ENCODE measurements at places on chromosomes 13 and 19.
A peak's percentile ranks its signal among the peaks of the same experiment; 100 is the strongest.

DNA sequence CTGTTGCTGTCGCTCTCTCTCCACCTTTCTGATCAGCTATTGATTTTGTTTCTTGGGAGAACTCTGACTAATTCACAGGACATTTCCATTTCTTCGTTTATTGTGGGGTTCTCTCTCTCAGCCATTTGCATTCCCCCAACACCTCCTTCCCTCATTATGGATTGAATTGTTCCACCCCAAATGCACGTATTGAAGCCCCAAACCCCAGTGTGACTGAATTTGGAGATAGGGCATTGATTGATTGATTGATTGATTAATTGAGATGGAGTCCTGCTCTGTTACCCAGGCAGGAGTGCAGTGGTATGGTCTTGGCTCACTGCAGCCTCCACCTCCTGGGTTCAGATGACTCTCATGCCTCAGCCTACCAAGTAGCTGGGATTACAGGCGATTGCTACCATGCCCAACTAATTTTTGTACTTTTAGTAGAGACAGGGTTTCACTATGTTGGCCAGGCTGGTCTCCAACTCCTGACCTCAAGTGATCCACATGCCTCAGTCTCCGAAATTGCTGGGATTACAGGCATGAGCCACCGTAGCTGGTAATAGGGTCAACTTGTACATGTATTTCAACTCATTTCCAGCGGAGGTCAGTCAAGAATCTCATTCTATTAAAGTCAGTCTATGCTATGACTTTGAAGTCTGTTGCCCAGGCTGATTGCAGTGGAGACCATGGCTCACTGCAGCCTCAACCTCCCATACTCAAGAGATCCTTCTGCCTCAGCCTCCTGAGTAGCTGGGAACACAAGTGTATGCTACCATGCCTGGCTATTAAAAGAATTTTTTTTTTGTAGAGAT is 13.6 kb downstream of the NFILZ start:
- DNase-seq, result no peak

DNA sequence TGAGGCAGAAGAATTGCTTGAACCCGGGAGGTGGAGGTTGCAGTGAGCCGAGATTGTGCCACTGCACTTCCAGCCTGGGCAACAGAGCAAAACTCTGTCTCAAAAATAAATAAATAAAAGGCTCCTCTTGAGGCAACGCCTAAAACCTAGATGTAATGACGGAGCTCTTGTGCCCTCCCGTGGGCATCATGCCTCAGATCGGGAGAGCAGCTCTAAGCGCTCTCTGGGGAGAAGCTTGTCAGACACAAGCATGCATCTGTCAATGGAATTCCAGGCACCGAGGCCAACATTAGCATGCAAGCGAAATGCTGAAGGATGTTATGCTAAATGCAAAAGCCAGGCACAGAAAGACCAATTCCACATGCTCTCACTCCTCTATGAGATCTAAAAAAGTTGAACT is 45.6 kb upstream of the MRI1 start:
- DNase-seq, result peak; percentile 66

DNA sequence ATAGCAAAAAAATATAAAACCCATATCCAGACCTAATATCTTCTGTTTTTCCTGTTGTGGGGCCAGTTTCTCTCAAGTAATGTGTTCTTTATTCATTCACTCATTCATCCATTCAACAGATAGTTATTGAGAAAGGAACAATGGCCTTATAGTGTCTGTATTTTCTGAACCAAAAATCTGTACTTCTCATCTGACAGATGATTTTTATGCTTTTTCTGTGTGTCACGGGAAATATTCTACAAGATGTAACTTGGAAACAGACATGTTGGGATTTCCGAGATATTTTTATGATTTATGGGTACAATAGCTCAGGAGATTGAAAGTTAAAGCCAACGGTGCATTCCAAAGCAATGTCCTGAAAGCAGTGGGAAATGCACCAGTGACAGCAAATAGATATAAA is 5.7 kb downstream of the ACOD1 start:
- DNase-seq, result no peak

DNA sequence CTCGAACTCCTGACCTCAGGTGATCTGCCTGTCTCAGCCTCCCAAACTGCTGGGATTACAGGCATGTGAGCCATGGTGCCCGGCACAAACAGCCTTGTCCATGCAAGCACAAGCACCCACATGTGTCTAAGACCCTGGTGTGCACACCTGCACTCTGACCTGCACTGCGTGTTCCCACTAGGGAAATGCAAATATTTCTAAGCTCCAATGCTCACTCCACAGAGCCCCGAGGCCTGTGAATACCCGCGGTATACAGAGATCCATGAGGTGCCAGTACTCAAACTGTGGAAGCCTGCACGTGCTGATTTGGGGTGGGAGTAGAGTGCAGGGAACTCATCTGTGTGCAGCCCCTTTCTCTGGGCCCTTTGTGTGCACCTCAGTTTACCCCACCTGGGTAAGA is 14.7 kb downstream of the GADD45B start:
- DNase-seq, result no peak

DNA sequence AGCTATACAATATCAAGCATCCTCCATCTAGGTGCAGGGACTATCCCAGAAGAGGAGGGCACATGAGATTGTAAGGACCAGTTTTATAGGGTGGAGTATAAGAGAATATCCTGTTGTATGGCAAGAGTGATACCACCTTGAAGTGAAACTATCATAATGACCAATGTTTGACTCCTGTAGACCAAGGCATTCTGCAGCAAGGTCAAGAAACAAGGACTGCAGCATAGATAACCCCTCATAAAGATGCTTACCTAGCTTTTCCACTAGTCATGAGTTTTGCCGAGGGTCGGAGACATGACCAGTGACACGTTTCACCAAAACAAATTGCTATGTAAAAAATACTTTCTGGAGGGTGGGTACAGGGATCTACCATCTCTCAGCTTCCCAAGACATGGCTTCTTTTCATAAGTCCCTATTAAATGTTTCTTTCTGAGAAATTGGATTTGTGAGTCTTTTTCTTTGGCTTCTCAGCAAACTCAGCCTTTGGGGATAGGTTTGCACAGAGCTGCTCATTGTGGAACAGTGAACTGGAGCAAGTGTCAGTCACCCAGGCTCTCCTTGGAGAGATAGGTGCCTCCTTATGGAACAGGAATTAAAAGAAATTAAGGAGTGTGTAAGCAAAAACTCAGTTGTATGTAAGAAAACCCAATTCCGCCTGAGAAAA is 28.2 kb upstream of the CYSLTR2 start:
- no peak for DNase-seq

GRCh38 chr13:60148918-60149317 is 14.8 kb downstream of the DIAPH3 start:
- DNase-seq, result no peak

DNA sequence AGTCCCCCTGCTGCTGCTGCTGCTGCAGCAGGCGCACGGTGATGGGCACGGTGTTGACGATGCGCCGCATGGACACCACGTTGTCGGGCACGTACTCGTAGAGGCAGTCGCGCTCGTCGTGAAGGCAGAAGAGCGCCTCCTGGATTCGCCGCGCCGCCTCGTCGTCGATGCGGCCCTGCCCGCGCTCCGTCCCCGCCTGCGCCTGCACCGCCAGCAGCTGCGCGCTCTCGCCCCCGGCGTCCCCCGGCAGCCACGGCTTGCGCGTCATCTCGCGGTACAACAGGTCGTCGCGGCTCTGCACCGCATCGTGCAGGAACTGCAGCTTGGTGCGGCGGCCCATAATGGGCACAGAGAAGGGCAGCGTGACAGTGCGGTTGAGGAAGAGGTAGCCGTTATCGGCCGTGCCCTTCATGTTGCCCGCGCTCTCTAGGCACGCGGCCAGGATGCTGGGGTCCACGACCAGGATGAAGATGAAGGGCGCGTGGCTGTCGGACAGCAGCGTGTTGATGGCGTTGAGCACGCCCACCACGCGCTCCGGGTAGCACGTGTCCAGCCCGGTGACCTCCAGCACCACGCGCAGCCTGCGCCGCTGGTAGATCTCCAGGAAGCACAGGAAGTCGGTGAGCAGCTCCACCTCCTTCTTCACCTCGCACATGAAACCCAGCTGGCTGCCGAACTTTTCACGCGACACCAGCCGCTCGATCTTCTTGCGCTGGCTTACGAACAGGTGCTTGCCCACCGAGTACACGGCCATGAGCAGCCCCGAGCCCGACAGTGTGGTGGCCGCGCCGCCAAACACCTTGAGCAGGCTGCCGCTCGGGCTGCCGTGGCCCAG is 8.1 kb downstream of the NKPD1 start:
- peak; percentile 40 for DNase-seq

DNA sequence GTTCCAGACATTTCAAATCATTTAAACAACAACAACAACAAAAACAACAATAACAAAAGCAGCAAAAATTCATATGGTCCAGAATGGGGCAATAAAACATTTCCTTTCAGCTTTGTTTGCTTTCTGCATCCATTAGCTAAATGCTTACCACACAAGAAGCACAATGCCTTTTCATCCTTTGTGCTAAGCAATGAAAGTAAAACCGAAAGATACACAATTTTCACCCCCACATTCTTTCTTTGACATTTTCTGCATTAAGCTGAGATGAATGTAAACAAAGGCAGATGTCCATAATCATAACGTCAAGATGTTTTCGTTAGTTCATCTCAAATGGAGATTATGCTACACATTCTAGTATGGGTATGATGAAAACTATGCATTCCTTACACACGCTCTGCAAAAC is 568.5 kb downstream of the SLITRK6 start:
- peak; percentile 72 for DNase-seq

- DNase-seq, result peak; percentile 70
Measured at GRCh38 chr13:42047561-42048341, 697 bp upstream of the DGKH start.

- DNase-seq, result no peak
Measured at GRCh38 chr19:7579182-7579581, 16.5 kb upstream of the CAMSAP3 start.

- DNase-seq, result peak; percentile 35
Measured at GRCh38 chr13:73146707-73147106, 87.9 kb downstream of the KLF5 start.

DNA sequence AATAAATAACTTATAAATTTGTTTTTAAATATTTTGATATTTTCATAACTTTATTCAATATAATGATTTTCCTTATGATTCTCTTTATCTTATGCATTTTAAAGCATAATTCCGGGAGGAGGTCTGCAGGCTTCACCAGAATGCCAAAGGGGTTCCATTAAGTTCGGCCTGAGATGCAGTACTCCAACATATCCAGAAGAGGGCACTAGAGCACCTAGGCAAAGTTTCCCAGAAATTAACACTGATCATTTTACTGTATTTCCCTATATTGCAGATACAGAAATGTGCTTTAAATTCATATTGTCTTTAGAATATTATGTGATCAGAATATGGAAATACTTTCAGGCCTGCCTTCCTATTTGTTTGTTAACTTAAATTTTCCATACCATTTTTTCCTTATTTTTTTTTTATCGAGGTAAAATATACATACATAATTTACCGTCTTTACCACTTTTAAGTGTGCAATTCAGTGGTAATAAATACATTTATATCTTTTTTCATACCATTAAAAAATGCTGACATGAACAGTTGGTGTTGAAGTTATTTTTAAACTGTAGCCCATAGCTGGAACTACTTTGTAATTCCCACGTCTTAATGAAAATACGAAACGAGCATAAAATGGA is 58.9 kb upstream of the TM9SF2 start:
- peak; percentile 45 for DNase-seq

- no peak for DNase-seq
Measured at GRCh38 chr19:28406966-28407365, 806.0 kb downstream of the UQCRFS1 start.

- DNase-seq, result no peak
Measured at GRCh38 chr13:96900986-96901385, 93.3 kb downstream of the OXGR1 start.

DNA sequence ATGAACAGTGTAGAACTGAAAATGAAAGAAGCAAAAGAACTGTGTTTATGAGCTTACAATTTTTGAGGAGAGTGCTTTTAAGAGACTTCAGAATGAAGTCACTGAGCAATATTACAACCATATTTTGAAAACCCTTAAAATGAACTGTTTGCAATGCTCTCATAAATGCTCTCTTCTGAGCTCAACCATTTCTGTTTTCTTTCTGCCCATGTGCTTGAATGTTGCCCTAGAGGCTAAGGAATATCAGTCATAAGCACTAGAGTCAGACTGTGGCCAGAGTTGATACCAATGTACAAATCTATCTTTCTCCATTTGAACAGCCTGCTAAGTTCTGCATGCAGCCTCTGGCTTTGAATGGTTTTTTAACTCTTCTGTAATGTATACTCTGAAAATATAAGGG is 1092.8 kb downstream of the PCDH9 start:
- no peak for DNase-seq

GRCh38 chr13:98261165-98261702 is 84.2 kb upstream of the RNF113B start:
- no peak for DNase-seq

- no peak for DNase-seq
Measured at GRCh38 chr19:46821512-46822409, 28.9 kb downstream of the AP2S1 start.

- no peak for DNase-seq
Measured at GRCh38 chr19:31300422-31300821, 48.8 kb downstream of the TSHZ3 start.

- DNase-seq, result no peak
Measured at GRCh38 chr13:97267418-97268059, 45.4 kb downstream of the MBNL2 start.

DNA sequence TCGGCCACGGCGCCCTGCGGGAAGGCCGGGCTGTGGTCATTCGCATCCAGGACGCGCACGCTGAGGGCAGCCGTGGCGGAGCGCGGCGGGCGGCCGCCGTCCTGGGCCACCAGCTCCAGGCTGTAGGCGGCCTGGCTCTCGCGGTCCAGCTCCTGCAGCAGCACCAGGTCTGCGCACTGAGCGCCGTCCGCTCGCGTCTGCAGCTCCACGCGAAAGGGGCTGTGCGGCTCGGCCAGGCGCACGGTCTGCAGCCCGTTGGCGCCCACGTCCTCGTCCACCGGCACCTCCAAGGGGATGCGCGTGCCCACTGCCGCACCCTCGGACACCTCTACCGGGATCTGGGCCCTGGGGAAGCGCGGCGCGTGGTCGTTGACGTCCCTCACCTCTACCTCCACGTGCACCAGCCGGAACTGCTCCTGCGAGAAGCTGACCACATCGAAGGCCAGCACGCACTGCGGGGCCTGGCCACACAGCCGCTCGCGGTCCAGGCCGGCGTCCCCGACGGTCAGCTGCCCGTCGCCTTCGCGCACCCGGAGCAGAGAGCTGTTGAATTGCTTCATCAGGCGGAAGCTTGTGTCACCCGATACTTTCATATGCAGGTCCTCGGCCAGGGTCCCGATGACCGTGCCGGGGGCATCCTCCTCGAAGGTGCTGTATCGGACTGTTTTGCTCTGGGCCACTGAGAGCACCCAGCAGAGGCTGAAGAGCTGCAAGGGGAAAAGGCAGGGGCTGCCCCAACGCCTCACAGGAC is 583 bp downstream of the PCDH8 start:
- DNase-seq, result no peak

DNA sequence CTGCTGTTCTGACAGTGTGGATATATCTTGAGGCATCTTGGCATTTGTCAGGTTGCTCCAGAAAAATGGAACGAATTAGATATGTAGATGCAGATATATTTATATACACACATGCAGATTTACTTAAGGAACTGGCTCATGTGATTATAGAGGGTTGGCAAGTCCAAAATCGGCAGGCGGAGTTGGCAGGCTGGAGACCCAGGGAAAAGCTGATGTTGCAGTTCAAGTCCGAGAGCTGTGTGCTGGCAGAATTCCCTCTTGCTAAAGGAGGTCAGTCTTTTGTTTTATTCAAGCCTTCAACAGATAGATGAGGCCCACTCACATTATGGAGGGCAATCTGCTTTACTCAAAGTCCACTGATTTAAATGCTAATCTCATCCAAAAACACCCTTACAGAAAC is 24.4 kb upstream of the CSNK1A1L start:
- no peak for DNase-seq

GRCh38 chr19:5594521-5594950 is 26.8 kb upstream of the TINCR start:
- no peak for DNase-seq

Data from IMR-90 (cell line).